ENCODE measurements at places on chromosomes 1 and 21.

DNA sequence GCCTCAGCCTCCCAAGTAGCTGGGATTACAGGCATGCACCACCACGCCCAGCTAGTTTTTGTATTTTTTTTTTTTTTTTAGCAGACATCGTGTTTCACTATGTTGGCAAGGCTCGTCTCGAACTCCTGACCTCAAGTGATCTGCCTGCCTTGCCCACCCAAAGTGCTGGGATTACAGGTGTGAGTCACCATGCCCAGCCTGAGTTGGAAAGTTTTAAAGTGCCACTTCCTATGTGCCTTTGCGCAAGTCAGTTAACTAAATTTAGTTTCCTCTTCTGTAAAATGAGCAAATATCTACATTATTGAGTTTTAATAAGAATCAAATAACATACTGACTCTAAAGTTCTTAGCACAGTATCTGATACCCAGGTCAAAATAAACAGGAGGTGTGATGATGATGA is 12.4 kb downstream of the SLC19A2 start:
- DNase-seq, result no peak

DNA sequence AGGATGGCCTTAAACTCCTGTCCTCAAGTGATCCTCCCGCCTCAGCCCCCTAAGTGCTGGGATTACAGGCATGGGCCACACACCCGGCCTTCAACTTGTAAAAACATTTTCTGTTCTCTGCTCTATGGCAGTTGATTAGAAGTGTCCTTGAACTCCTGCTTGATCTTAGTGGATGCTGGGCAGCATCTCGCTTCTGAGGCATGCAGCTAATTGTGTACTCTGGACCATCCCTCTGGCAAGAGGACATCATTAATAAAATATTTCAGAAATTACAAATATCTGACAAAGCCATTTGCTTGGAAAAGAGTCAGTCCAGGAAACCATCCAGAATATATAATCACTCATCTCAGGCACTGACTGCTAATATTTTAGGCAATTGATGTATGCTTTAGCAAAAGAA is 8.1 kb downstream of the NGF start:
- no peak for DNase-seq

DNA sequence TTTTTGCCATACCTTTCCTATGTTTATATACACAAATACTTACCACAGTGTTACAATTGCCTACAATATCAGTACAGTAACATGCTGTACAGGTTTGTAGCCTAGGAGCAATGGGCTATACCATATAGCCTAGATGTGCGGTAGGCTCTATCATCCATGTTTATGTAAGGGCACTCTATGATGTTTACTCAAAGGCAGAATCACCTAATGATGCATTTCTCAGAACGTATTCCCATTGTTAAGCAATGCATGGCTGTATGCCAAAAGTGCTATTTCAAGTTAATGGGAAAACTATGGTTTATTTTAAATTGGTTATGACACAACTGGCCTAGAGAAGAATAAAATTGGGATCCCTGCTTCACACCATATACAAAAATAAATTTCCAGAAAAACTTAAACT is 36.9 kb upstream of the DISP1 start:
- DNase-seq, result no peak

GRCh38 chr1:7538849-7539768 is 232.0 kb upstream of the VAMP3 start:
- DNase-seq, result no peak

DNA sequence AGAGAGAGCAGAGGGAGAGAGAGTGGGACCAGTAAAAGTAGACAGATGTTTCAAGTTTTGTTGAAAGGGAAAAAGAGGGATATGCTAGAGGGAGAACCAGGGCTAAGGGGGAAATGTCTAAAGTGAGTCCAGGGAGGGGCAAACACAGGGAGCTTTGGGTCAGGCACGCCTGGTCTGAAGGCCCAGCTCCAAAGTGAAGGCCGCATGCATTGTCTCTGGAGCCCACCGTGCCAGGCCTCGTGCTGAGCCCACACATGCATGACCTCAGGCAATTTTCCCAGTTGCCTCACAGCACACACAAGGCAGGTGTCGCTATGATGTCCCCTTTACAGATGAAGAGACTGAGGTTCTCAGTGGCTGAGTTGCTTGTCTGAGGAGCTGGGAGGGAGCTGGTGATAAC is 16.0 kb downstream of the KIF17 start:
- no peak for DNase-seq

GRCh38 chr1:173451981-173452380 is 25.2 kb upstream of the PRDX6 start:
- no peak for DNase-seq

DNA sequence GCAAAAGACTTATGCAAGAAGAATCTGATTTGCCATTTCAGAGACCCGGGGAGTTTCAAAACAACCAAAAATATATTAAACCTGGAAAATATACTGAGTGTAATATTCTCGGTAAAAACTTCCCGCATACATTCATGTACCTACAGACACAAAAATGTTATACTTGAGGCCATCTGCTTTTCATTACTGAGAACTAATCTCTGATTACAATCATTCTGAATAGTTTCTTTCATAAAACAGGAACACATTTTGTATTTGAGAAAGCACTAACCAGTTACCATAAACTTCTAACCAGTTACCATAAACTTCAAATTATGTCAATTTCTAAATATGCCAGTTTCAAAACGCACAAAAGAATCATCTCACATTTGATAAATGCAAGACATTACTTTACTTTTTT is 7.8 kb downstream of the ZNHIT6 start:
- DNase-seq, result no peak

GRCh38 chr1:96515430-96515829 is 206.2 kb upstream of the PTBP2 start:
- no peak for DNase-seq

- DNase-seq, result no peak
Measured at GRCh38 chr1:186572509-186572908, 107.7 kb downstream of the PTGS2 start.

- DNase-seq, result no peak
Measured at GRCh38 chr1:62370594-62370993, 51.4 kb upstream of the KANK4 start.

DNA sequence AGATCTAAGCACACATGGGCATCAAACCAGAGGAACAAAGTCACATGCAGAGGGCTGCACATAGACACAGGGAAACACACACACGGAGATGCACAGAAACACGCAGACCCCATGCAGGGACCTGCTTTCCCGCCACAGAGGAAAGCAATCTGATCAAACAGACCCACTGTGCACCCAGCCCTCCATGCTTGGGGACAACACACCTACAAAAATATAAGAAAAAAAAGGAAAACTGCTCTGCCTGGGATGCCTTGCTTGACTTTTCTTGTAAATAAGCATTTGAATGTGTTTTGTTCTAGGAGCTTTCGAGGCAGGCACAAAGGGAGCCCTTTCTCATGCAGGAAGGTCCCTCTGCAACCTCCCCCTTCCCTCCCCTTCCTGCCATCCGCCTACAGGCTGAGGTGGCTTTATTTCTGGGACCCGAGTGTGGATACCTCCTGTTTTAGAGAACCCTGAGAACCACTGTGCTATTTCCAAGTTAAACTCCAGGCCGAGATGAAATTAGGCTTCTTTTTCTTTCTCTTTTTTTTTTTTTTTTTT is 3.5 kb upstream of the ICMT start:
- DNase-seq, result no peak

DNA sequence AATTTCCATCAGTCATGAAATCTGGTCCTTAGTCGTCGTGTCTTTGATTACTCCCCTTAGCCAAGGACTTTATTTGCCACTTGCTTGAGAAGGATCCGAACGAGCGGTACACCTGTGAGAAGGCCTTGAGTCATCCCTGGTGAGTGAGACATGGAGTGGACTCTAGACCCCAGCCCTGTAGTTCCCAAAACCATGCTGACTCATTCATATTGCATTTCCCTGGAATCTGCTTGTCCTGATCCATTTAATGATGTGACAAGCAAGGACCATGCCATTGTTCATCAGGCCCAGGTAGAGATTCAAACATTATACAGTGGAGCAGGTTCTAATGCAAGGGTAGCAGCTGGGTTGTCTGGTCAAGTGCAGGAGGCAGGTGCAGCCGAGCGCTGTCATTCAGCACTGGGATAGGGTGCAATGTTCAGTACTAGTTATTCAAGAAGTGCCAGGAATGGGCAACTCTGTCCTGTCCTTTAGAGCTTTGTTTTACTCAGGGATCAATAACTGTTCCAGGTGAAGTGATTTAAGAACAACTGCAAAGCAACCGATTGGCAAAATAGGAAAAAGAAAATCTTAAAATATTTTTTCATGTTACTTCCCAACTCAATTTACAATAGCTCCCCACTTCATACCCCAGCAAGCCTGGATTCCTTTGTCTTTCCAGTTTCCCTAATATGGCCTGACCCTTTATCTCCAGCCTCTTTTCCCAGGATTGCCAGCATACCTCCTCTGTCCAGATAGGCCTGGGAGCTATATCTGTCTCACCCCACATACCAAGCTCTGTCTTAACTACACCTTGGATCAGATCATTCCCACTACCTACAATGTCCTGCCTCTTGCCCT is 26.5 kb downstream of the CAMK1G start:
- DNase-seq, result no peak

- no peak for DNase-seq
Measured at GRCh38 chr1:167518331-167518700, at the start of gene CD247. Gene CD247, minus strand, starts transcription at chr1:167518529. Its CDS starts 64 bp downstream, at chr1:167518465.

GRCh38 chr21:20311234-20311787 is 686.9 kb upstream of the NCAM2 start:
- DNase-seq, result no peak

- no peak for DNase-seq
Measured at GRCh38 chr1:60891765-60892164, 190.6 kb upstream of the NFIA start.
